HT-29 (cell line): ENCODE measurements at places on chromosomes 16 and 17. TPM values are rescaled to one million over a fixed set of nuclear protein-coding genes. Genes with fewer than 3 reads are reported as not detected.

DNA sequence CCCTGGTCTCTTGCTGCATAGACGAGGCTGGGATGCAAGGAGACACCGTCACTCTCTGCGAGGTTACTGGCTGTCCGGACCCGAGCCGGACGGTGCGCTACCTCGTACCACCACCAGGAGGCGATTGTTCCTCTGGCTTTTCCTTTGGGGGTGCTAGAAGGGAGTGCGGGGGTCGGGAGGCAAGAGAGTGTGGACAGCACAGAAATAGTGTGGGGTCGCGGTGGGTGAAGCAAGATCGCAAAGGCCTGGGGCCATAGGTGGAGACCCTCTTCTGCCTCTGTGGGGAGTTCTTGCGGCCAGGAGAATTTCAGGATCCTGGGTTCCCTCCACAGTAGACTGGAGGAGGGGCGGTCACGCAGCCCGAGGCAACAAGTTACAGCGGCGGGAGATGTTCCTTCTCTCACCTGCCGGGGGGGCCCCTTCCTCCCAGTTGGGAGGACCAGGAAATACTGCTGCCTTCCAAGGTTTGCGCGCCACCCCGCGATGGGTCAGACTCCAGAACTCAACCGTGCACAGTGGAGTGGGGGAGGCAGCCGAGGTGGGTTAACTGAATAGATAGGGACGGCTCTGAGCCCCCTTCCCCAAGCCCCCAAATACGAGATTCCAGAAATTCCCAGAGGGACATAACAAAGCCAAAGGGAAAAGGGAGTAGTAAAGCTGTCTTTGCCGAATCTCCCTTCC, 6.9 kb downstream of the PHOSPHO1 start:
- peak; percentile 43 for DNase-seq

DNA sequence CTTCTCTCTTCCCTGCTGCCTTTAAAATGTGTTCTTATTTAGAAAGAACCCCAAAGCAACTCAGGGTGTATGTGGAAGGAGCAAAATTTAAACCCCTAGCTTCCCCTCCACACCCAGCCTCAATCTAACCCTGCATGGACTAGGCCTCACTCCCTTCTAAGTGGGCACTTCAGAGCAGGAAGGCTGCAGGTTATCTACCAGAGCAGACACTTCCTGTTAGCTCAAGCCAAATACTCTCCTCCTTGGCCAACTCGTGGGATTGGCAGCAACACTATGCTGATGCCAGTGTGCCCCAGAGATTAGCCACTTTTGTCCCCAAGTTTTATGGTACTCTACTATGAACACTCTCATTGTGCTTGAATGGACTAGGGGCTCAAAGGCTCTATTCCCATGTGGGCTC, 35.6 kb downstream of the CCDC42 start:
- no peak for DNase-seq

DNA sequence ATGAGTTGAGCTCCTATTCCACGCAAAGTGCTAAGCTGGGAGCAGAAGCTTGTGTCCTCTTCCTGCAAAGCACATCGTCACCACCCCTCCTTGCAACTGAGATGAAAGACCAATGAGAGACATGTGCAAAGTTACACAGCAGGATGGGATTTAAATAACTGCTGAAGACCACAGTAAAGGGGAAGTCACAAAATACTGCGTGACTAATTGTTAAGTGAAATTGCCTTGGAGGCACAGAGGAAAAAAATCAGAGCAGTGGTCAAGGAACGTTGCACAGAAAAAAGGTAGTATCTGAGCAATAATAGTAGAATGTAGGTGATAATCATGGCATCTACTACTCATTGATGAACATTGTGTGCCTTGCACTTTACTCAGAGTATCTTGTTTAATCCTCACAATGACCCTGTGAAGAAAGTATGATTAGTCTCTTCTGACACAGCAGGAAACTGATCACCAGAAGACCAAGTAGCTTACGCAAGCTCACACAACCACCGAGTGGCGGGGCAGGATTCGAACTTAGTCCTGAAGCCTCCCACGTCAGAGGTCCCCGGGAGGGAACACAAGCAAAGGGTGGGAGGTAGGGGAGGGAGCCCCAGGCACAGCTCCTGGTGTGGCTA, 15.4 kb upstream of the MYO18A start:
- DNase-seq: no peak

GRCh38 chr17:78415821-78416711, 37.6 kb downstream of the PGS1 start:
- DNase-seq: no peak

DNA sequence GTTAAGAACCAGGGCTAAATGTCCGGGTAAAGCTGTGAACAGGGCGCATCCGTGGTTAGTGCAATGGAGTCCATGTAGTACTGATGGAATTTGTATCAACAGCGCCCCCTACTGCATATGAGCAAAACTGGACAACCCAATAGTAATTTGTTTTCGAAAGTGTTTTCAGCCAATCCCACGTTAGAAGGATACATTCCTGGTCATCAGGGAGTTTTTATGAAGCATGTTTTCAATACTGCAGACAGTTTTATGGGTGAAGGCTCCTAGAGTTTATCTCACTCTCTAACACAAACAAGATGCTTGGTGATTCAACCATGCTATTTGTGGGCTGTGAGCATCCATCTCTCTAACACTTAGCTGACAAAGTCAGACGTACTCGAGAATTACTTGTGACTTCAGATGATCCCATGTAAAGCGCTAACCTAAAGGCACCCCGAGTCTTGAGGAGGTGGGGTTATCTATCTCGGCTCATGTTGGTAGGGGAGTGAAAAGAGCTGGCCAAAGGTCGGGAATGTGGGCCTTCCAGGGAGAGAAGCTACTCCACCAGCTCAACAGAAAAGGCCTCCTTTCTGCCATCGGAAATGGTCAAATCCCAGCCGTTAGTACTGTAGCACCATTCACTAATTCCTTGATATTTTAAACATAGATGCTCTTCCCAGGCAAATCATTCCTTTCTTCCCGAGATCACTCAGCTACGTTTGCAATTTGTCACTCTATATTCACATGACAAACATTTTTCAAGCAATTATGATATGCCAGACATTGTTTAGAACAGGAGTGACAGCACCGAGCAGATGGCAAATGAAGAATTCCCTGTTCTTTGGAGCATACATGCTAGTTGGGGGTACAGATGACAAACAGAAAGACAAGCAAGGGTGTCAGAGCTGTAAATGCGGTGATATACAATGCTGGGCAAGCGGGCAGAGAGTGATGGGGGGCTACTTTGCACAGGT, 46.9 kb upstream of the HNF1B start:
- peak; percentile 85 for DNase-seq

DNA sequence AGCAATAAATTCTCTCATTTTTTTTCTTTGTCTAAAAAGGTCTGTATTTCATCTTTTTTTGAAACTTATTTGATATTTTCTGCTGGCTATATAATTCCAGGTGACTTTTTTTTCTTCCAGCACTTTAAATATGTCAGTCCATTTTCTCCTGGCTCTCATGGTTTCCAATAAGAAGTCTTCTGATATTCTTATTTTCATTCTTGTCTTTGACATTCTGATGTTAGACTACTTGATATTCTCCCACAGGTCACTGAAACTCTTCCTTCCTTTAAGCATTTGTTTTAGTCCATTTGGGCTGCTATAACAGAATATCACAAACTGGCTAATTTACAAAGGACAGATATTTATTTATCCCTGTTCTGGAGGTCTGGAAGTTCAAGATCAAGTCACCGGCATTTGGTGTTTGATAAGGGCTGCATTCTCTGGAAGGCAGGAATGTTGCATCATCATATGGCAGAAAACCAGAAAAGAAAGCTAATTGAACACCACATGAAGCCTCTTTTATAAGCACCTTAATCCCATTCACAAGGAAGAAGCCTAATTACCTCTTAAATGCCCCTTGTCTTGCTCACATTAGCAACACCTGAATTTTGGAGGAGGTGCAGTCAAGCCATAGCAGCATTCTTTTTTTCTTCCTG, 242.1 kb upstream of the TNRC6C start:
- no peak for DNase-seq

GRCh38 chr16:13390093-13390985, 488.9 kb downstream of the SHISA9 start:
- no peak for DNase-seq

DNA sequence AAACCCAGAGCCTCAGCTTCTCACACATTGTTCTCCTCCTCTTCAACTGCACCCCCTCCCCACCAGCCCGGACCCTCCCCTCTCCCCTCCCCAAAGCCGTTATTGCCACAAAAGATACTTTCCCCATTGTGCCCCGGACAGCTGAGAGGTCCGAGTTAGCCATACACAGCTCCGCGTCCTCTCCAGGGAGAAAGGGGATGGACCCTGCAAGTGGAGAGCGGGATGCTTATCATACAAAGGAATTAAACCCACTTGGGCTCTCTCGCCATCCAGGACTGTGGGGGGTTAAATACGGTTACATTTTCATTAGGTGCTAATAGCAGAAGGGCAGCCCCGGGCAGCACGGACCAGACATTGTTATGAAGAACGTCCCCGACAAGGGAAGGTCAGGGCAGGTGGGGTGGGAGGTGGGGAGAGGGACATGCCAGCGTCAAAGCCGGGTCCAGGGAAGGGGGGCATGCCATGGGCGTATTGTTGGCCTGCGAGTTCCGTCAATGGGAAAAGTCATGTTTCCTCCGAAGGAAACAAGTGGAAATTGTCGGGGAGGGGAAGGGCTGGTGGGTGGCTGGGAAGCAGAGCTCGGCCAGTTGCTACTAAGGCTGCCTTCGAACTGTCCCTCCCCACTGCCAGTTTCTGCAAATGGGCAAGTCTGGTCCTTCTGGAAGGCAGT, 99.1 kb downstream of the SOX9 start:
- no peak for DNase-seq

DNA sequence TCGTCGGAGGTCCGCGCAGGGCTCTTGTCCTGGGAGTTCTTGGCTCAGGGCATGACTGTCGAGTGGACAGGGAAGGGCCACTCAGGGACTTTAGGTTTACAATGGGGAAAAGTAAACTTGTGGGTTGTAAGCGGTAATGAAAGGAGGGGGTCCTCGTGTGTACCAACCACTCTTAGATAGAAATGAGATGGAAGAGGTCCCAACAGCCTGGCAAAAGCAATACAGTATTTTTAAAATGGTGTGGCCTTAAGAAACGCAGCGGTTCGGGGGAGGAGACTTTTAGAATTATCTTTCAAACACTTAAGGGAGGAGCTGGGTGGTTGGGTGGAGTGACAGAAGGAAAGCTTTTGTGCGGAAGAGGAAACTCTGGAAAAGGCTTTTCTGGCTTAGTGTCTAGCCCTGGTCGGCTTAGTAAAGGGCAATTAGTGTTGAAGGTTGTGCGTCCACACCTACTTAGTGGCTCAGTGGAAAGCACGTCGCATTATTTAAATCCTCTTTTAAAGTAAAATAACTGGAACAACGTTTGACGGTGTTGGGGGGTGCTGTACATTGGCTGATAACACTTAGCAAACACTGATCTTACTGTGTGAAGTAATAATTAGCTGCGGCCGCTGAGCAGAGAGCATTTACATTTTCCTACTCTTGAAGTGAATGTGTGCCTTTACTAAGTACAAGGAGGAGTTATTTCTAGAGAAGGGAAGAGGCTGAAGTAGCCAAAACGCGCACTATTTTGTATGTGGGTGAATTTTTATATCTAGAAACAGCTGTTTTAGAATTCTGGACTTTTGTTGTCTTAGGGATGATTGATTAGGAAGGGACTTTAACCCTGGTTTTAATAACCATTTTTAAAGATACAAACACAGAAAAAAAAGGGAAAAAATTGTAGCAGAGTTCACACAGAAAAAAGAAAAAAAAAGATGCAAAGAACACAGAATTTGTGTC, 1.0 kb downstream of the WSB1 start:
- DNase-seq: peak; percentile 87

GRCh38 chr16:70795296-70795912, 5.6 kb downstream of the VAC14 start:
- DNase-seq: no peak

- no peak for DNase-seq
Observed at GRCh38 chr17:38539386-38539785, 66.4 kb downstream of the SRCIN1 start.

DNA sequence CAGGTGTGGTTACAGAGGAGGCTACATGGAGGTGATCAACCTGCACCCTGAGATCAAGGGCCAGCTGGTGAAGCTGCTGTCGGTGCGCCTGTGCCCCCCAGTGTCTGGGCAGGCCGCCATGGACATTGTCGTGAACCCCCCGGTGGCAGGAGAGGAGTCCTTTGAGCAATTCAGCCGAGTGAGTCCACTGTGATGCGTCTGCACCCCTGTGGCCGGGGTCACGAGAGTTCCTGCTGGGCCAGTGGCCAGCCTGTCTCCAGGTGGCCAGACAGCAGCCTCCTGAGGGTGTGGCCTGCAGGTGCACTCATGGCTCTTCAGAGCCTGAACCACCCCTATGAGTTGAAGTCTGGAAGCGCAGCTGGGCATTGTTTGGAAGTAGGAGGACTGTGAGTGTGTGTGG, 38.1 kb downstream of the GPT2 start:
- DNase-seq: peak; percentile 22

- DNase-seq: peak; percentile 49
Observed at GRCh38 chr17:33520426-33521330, 227.6 kb upstream of the ASIC2 start.

GRCh38 chr16:89546781-89547180, 13.7 kb upstream of the RPL13 start:
- DNase-seq: no peak

Gene C17orf67
- 0.81 and 1.7 TPM in 2 replicates for total RNA-seq

Gene SYNGR3
- total RNA-seq: 1.9 and 2.3 TPM in 2 replicates

Gene TM4SF5
- 0.44 and 0.61 TPM in 2 replicates for total RNA-seq

Gene TMEM170A
- 25.2 and 30.8 TPM in 2 replicates for total RNA-seq

Gene ST6GALNAC2
- 1.0 and 2.6 TPM in 2 replicates for total RNA-seq

Gene HAS3
- total RNA-seq: 0.08 TPM in 1 of 2 replicates, not detected in the other

Gene MT1A
- total RNA-seq: 2.0 and 6.6 TPM in 2 replicates
